ENCODE measurements at places on chromosomes 7 and 10.

DNA sequence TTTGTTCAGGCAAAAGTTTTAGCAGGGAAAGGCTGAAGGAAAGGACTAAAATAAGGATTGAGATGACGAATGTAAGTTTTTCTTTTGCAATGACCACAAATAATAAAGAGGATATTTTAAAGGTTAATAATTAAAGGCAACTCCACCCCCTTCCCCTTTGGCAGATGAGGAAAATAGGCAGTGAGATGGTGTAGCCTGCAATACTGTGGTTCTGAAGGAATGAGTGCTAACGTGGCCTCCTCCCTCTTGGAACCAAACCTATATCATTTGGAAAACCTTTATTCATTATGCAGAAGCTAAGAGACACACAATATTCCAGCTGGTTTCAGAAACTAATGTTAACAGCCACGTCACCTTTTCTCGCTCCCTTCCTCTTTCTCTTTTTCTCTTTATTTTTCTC, 70.9 kb upstream of the COL1A2 start:
- H3K36me3 ChIP-seq, result no peaks in the 10 kb centered on the region
- no peak overlapping the region for H3K27ac ChIP-seq
- H3K4me3 ChIP-seq, result no peak overlapping the region
- DNase-seq, result no peak

DNA sequence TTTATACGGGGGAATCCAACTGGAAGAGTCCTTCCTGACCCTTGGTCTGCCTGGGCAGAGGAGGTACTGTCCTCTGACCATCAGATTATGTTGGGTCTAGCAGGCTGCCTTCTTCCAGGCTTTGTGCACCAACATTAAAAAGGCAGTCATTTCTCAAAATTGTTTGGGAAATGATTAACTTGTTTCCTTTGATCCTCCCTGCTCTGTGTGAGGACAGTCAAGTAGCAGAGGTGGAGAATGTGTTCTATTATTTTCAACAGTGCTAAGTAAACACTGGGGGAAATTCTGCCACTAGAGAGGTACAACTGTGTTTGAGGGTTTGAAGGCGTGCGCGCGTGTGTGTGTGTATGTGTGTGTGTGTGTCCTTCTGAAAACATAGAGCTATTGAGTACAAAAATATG, 20.6 kb downstream of the ACSL5 start:
- no peak overlapping the region for H3K4me3 ChIP-seq
- peaks cover 10% of the 10 kb centered on the region for H3K4me1 ChIP-seq
- DNase-seq, result no peak
- H3K27ac ChIP-seq, result no peak overlapping the region

GRCh38 chr7:23473844-23474093, 3.5 kb upstream of the IGF2BP3 start:
- H3K27me3 ChIP-seq, result no peaks in the 10 kb centered on the region
- no peak overlapping the region for H3K27ac ChIP-seq
- H3K36me3 ChIP-seq, result no peaks in the 10 kb centered on the region
- no peak for DNase-seq
- peaks cover 35% of the 10 kb centered on the region for H3K4me1 ChIP-seq
- peak overlapping the region; percentile 55 for H3K4me3 ChIP-seq

- H3K4me3 ChIP-seq, result no peak overlapping the region
- no peak overlapping the region for H3K27ac ChIP-seq
- H3K4me1 ChIP-seq, result peaks cover 4% of the 10 kb centered on the region
Observed at GRCh38 chr7:128021366-128021765, 9.9 kb downstream of the LRRC4 start.

- no peaks in the 10 kb centered on the region for H3K27me3 ChIP-seq
- H3K4me3 ChIP-seq, result no peak overlapping the region
- no peak overlapping the region for H3K27ac ChIP-seq
- no peak for DNase-seq
Observed at GRCh38 chr7:28509251-28510025, 97.1 kb downstream of the CREB5 start.

Measured in common myeloid progenitor, CD34-positive (primary cell).